ENCODE measurements at places on chromosomes 16 and 17.

- no peak for DNase-seq
Observed at GRCh38 chr16:842711-843560, 42.4 kb upstream of the GNG13 start.

DNA sequence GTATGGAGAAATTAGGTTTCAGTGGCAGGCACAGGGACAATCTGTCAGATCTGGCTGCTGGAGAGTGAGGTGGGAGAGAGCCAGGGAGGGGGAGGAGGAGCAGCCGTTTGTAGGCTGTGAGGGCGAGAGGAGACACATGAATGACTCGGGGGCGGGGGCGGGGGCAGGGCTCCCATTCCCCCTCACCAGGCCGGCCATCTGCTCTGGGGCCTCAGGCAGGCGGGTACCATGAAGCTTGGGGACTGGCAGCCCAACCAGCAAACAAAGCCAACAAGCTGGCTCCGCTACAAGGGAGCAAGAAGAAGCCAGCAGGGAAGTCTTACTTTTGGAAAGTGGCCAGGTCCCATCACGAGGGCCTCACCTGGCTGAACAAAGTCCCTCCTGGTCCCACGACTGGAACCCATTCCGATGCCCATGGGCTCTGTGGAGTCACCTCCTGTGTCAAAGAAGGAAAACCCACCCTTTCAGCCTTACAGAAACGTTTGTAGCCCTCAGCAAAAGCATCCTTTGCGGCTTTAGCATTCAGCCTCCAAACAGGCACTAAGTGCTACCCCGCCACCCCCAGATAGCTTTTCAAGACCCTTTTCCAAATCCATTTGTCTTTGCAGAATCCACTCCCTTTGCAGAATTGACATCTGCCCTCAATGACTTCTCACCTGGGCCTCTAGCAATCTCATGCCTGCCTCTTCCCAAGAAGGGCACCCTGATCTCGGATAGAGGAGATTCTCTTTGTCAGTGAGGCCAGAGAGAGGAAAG lies 9.2 kb upstream of the SSTR2 start:
- no peak for DNase-seq

- peak; percentile 93 for DNase-seq
Observed at GRCh38 chr16:66977341-66978113, 10.9 kb upstream of the CES4A start.

- no peak for DNase-seq
Observed at GRCh38 chr16:20285993-20286499, 41.3 kb downstream of the GP2 start.

- no peak for DNase-seq
Observed at GRCh38 chr16:61890386-61890785, 145.9 kb downstream of the CDH8 start.

GRCh38 chr16:75555707-75556430 lies at the start of gene TMEM231:
TSS of gene TMEM231 (minus strand) at chr16:75556252. CDS start at chr16:75556209, 43 bp downstream.
- peak; percentile 96 for DNase-seq

GRCh38 chr16:2787406-2787805 lies at the start of gene PRSS33:
TSS of gene PRSS33 (minus strand) at chr16:2787560. CDS start at chr16:2786547, 1,013 bp downstream.
- no peak for DNase-seq
